Natural killer cell (primary cell): ENCODE measurements at places on chromosomes 11 and 22.

DNA sequence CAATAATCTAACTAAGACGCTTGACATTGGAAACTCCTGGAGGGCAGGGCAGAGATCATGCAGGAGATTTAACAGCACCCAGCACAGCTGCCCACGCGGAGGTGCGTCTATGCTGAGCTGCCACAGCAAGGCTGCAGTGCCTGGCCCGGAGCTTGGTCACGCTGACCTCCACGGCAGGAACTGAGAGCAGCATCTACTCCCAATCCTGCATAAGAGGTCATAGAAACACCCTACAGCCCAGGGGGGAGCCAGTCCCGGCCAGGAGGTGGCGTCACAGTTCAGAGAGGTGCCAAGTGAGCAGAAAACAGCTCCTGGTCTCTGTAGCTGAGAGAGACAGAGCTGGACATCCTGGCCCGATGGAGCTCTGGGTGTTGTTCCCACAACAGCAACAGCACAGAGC lies 121.1 kb upstream of the TMEM45B start:
- DNase-seq = no peak

DNA sequence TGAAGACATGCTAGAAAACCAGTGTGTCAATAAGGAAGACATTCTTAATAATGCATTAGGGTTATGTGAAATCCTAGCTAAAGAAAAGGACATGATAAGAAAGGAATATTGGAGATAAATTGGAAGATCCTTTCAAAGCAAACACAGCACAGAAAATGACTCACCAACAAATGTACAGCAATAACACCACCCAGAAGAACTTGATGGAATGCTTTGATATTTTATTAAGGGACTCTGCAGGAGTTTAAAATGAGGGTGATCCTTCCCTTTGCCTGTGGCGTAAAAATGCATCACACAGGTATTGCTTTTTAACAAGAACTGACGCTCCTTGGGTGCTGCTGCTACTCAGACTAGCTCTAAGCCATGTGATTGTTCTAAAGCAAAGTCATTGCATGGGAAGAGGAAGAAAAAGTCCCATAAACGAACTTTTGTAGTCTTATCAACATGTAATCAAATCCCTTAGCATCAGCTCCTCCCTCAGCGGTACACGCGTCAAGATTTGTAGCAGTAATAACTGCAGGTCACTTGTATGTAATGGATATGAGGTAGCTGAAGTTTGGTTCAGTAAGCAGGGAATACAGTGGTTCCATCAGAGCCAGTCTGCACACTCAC lies 48.4 kb upstream of the EED start:
- no peak for DNase-seq

DNA sequence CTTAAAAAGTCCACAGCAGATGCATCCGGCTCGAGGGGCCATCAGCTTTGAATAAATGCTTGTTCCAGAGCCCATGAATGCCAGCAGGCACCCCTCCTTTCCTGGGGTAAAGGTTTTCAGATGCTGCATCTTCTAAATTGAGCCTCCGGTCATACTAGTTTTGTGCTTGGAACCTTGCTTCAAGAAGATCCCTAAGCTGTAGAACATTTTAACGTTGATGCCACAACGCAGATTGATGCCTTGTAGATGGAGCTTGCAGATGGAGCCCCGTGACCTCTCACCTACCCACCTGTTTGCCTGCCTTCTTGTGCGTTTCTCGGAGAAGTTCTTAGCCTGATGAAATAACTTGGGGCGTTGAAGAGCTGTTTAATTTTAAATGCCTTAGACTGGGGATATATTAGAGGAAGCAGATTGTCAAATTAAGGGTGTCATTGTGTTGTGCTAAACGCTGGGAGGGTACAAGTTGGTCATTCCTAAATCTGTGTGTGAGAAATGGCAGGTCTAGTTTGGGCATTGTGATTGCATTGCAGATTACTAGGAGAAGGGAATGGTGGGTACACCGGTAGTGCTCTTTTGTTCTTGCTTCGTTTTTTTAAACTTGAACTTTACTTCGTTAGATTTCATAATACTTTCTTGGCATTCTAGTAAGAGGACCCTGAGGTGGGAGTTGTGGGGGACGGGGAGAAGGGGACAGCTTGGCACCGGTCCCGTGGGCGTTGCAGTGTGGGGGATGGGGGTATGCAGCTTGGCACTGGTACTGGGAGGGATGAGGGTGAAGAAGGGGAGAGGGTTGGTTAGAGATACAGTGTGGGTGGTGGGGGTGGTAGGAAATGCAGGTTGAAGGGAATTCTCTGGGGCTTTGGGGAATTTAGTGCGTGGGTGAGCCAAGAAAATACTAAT lies 1.9 kb downstream of the NEAT1 start:
- DNase-seq = peak; percentile 58

- DNase-seq = no peak
These were observed 7.9 kb downstream of the MUC5B start for GRCh38 chr11:1230456-1231395.

DNA sequence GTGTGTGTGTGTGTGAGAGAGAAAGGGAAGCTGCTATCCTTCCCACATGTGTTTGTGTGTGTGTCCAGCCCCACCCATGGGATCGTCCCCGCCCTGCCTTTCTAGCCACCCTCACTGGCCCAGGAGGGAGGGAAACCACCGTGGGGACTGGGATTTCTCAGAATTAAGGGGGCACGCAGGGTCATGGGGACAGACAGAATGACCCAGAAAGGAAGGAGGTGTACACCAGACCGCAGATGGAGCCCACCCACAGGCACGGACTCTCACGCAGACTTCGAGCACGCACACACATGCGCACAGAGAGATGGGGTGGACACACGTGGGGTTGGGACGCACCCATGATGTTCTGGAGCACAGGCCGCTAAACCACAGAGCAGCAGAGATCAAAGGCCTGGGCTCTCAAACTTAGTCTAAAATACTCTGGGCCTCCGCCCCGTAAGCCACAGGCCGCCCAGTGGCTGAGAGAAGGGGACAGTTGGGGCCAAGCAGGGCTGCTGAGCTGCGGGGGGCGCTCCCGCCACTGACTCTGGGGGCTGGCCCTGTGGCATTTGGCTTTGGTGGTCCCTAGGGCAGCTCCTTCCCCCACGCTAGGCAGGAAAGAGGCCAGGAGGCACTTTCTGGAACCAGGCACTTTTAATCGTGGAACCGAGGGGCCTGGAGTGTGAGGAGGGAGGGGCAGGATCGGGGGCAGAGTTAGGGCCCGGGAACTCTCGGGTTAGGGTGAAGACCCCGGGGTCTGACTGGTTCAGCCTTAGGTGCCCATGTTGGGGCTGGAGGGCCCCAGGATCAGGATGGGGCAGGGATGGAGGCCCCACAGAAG lies 1.5 kb downstream of the IFITM5 start:
- no peak for DNase-seq

GRCh38 chr11:106875013-106875412 lies 143.3 kb downstream of the GUCY1A2 start:
- DNase-seq = no peak
